GOT3 (cell line): ENCODE measurements at places on chromosomes 7 and 10.

DNA sequence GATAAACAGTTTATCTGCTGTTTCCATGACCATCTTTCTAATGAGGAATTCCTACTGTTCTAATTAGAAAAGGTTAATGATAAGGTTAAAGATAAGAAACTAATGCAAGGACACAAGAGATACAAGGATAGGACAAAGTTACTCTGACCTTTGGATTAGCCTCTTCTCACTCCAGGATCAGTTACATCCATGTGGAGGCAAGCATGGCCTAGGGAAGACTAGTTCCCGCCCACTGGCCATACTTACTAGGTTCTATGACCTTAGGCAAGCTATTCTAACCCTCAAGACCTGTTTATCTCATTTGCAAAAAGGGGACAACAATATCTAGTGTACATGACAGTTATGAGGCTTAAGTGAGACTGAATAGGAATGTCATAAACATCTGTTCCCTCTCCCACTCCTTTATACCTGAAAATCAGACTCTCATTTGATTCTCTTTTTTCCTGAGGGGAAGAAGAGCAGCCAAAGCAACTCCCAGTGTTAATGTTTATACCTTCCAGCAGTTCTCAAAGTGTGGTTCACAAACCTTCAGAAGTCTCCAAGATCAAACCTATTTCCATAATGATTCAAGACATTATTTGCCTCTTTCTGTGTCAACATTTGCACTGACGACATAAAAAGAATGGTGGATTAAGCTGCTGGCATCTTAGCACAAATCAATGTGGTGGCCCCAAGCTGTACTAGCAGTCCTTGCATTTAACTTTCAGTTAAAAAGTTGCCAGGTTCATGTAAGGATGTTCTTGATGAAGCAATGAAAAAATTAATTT, 72.0 kb downstream of the SRPK2 start:
- no peak for DNase-seq

DNA sequence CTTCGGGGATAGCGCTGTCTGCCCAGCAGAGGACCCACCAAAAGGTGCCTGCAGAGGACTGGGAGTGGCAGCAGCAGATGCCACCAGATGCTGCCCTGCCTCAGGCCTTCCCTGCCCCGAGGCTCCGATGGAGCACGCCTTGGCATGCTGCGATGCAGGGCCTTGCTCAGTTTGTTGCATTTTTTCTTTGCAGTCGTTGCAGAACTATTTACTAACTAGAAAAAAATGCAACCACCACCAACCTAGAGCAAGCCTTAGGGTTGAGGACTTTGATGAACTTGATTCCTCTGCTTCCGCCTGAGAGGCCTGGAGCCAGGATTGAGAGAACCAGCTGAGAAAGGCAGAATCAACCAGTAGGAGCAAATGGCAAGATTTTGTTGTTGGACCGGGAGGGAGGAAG, 585.6 kb upstream of the MKI67 start:
- no peak for DNase-seq

DNA sequence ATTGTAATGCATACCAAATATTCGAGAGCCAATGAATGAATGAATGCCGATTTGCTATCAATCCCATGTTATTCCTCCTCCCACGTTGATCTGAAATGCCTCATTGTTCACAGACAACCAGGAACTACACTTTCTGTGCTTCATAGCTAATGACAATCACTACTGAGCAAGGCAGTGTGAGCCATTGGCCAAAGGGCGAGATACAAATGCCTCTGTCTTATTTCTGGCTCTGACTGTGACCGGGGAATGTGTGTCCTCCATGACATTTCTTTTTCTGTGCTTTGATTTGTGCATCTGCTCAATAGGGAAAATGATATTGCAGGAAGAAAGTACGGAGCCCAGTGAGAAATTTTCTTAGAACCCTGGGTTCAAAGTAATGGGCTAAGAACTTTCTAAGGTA, 217.1 kb downstream of the CXCL12 start:
- no peak for DNase-seq

DNA sequence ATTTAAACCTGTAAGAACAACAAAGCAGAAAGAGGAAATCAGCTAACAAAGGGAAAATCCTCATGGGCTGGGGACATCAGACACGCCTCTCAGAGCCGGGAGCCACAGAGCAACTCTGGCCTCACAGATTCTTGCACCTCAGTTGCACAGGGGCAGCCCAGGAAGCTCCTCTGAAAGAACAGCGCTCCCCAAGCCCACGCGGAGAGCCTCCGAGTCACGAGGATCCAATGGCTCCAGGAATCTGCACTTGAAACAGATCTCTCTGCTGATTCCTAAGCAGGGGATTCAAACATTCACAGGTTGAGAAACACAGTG, 213.2 kb upstream of the MGMT start:
- DNase-seq: no peak
